ENCODE measurements at places on chromosomes 16 and 17. TPM values are rescaled to one million over a fixed set of nuclear protein-coding genes. Genes with fewer than 3 reads are reported as not detected.
A peak's percentile ranks its signal among the peaks of the same experiment; 100 is the strongest.

DNA sequence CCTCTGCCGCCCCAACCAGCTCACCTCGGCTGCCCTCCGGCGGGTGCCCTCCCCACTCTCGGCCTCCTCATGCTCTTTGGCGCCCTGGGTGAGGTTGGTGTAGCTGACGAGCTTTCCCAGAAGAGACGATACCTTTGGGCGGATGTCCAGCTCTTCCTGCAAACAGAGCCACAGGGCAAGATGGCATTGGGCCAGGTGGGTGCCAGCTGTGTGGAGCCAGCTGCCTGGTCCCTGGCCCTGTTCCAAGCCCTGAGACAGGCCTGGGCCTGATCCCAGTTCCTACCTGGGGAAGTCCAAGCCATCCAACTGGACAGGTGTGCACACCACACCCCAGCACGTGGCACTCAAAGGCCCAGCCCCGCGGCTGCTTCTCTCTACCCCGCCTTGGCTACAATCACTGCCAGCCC lies 6.9 kb downstream of the SLC12A4 start:
- DNase-seq, result no peak

Gene NPIPB2
- total RNA-seq, result 4.6 TPM

Gene PIK3R5
- 4.3 TPM for total RNA-seq

DNA sequence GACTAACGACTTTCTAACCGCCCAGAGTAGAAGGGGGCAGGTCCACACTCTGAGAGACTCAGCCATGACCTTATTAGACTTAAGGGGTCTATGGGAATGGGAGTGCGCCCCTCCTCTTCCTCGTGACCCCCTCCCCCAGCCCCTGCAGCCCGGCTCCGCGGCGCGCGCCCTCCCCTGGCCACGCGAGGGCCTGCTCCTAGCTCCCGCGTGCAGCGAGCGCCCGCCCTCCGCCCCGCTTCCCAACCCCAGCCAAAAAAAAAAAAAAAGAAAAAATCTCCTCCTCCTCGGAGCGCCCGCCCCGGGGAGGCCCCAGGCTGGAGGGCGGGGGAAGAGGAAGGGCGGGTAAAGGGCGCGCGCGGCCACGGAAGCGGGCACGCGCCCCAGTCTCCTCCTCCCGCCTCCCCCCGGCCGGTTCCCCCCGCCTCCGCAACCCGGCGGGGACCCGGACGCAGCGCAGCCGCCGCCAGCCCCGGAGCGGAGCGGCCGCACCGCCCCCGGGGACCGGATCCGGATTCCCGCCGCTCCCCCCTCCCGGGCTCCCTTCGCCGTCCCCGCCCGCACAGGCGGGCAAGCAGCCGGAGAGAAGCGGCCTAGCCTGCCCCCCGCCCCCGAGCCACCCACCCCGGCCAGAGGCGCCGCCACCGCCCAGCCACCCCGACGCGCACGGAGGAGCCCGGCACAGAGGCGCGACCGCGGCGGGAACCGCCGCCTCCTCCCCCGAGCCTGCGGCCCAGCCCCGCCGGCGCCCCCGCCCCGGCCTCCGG lies 949 bp downstream of the UBTF start:
- peak; percentile 96 for DNase-seq

Gene PRKAR1A
- 274 TPM for total RNA-seq

DNA sequence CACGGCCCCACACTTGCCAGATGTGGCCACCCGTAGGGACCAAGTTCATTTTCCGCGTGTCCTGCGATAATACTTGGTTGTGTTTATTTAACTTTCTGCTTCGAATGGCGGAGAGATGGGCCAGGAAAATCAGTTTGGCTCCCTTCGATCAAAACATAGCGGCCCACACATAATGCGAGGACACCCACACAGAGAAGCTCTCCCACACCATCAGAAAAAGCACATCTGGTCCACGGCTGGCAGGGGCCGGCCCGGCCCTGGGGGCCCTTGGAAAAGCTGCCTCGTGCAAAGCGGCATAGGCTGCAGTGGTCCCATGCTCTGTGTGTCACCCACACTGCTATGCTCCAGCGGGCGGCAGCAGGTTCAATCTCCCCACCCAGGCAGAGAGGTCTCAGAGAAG lies 46.9 kb downstream of the ZNF423 start:
- DNase-seq, result no peak

DNA sequence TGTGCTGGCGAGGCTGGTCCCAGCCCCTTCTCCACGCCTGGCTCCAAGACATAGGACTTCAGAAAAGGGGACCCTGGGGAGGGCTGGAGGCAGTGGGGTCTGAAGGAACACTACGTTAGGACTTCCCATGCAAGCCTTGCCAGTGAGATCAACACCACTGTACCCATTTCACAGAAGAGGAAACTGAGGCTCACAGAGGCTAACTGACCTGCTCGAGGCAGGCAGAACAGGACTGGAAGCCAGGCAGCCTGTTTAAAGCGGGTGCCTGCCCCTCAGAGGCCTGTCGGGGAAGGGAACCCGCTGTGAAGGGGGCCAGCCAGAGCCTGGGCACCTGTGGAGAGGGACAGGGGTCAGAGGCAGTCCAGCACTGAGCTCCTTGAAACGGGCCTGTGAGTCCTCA lies 32.3 kb downstream of the PEMT start:
- DNase-seq, result no peak

Gene ABI3
- 4.6 TPM for total RNA-seq

Gene FTSJ3
- total RNA-seq, result 45.5 TPM

GRCh38 chr16:86303787-86304678 lies 206.3 kb upstream of the FOXF1 start:
- peak; percentile 69 for DNase-seq

DNA sequence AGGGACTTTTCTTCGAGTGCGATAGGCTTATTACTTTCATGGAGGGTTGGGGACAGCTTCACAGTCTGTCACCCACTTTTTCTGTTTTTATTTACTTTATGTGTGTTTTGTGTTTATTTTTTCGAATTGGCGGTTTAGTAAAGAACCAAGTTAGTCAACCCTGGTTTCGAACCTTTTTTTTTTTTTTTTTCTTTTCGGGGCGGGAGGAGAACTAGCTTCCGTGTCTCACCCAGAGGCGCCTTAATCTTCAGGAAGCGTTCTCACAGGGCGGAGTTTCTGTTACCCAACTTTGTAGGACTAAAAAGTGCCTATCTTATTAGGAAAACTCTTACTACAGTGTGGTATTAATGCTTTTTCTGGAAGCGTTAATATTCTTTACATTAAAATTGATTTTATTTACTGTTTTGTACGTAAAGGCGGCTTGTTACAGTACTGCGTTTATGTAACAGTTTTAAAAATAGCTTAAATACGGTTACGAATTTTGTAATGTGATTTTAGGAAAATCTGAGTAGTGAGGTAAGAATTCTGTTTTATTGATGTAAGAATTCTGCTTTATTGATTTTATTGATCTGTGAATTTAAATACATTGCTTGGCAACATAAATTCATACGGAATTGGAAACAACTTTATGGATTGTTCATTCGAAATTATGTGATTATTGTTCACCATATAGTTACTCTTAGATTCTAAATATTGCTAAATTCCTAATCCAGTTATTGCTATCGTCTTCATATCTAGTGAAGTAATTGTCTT lies 885 bp downstream of the ZNF207 start:
- DNase-seq, result peak; percentile 85

- no peak for DNase-seq
These were observed 189.9 kb downstream of the AATF start for GRCh38 chr17:37138571-37139120.

DNA sequence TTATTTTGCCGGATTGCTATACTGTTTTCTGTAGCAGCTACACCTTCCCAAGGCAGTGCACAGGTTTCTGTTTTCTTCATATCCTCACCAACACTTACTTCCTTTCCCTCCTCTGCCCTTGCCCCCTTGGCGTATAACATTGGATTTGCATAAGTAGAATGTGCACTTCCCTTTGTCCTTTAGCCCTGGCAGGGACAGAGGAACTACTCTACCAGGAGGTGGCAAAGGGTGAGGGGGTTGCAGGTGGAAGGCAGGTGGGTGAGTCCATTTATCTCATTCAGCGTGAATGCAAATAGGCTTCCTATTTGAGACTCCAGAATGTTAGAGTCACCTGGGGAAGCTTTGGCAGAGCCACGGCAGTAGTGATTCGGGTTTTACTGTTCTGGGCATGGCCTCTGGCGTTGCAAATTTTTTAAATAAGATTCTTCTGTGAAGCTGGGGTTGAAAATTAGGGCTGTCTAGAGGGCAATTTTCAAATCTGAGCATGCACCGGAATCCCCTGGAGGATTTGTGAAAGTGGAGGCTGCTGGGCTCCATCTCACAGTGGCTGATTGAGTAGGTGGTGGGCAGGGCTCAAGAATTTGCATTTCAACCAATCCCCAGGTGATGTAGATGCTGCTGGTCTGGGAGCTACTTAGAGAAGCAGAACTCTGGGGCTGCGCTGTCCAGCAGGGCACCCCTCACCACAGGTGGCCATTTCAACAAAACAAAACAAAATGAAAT lies 84.7 kb downstream of the PLCG2 start:
- no peak for DNase-seq

GRCh38 chr17:44780161-44780560 lies 21.4 kb downstream of the ADAM11 start:
- DNase-seq, result no peak

Data from umbilical cord (tissue), 2 donors.